Renal cortical epithelial cell (primary cell): ENCODE measurements at places on chromosomes 5 and 9. TPM values are rescaled to one million over a fixed set of nuclear protein-coding genes. Genes with fewer than 3 reads are reported as not detected.

NUP188 gene
- total RNA-seq: 23.3 and 38.3 TPM in 2 replicates

C5orf34 gene
- total RNA-seq: 1.7 and 3.0 TPM in 2 replicates

KDM3B gene
- total RNA-seq: 44.5 and 79.7 TPM in 2 replicates

SPATA31D4 gene
- total RNA-seq: not detected in 2 replicates

PCDHGB5 gene
- 9.4 and 17.8 TPM in 2 replicates for total RNA-seq

CRHBP gene
- not detected in 2 replicates for total RNA-seq

PCDHGB6 gene
- 1.0 and 2.3 TPM in 2 replicates for total RNA-seq

POLR3G gene
- 2.7 and 10.8 TPM in 2 replicates for total RNA-seq

EPB41L4B gene
- total RNA-seq: 5.8 and 13.5 TPM in 2 replicates

FBN2 gene
- 24.5 and 50.9 TPM in 2 replicates for total RNA-seq

ANKRD18B gene
- total RNA-seq: 7.3 and 13.8 TPM in 2 replicates

DNA sequence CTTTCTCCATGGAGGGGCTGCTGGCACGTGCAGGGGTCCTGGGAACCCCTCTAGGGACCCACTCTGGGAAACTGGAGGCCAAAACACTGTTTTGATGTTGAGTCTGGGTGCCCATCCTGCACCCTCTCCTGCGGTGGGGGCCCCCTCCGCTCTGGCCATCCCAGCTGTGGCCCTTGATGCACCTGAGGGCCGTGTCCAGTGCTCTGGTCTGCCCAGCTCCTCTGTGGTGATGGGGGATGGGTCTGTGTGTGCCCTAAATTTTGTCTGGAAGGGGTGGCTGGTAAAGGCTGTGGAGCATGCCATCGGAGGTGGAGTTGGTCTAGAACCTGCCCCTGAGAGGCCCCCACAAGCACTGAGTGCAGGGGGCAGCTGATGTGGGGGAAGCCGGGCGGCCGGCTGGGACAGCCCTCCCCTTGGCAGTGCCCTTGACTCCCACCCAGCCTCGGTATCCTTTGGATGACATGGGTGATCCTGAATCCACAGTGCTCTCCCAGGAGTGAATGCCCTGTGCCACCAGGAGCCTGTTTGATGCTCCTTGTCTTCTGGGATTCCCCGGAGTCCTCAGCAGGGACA is 26.3 kb downstream of the AHRR start:
- DNase-seq: no peak

GRCh38 chr5:135218790-135219568 is 180.1 kb downstream of the MACROH2A1 start:
- DNase-seq: no peak

- no peak for DNase-seq
Measured at GRCh38 chr5:151637676-151638075, 46.5 kb upstream of the FAT2 start.

GRCh38 chr9:91297306-91297705 is 64.4 kb downstream of the AUH start:
- no peak for DNase-seq

GRCh38 chr5:150672237-150672883 is 11.3 kb downstream of the MYOZ3 start:
- DNase-seq: no peak

GRCh38 chr5:96509316-96509715 is 76.3 kb upstream of the PCSK1 start:
- DNase-seq: peak; percentile 48

- peak; percentile 42 for DNase-seq
Measured at GRCh38 chr9:13388157-13388556, 108.7 kb upstream of the MPDZ start.

DNA sequence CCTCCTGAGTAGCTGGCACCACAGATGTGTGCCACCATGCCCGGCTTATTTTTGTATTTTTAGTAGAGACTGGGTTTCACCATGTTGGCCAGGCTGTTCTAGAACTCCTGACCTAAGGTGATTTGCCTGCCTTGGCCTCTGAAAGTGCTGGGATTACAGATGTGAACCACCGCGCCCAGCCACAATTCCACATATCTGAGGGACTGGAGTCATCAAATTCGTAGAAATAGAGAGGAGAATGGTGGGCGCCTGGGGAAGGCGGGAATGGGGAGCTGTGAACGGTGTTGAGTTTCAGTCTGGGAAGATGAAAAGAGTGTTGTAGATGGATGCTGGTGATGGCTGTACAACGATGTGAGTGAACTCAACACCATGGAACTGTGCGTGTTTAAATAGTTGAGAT is 1.9 kb upstream of the ABO start:
- no peak for DNase-seq

DNA sequence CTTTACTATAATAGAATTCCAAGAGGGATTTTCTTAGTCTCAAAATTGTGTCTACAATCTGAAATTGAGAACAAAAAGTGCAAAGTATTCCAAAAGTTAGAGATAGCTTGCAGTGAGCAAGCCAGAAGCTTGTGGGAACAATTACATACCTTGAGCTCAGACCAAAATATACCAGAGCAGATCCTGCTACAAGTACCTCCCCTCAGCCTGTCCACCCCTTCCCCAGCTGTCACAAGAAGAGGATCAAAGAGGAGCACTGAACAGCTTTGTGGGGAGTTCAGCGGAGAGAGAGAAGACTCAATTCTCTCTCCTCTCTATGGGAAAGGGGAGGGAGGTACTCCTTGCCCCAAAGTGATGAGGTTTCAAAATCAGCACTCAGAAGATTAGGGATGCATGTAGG is 869.2 kb upstream of the DMAC1 start:
- no peak for DNase-seq

GRCh38 chr5:134174841-134175839 is 1.6 kb downstream of the SKP1 start:
- peak; percentile 54 for DNase-seq

- DNase-seq: peak; percentile 21
Measured at GRCh38 chr9:34124926-34125325, 1.6 kb downstream of the DCAF12 start.

GRCh38 chr9:120839146-120839545 is 3.6 kb downstream of the PSMD5 start:
- peak; percentile 30 for DNase-seq

- DNase-seq: no peak
Measured at GRCh38 chr5:3142261-3143027, 391.0 kb upstream of the IRX2 start.

DNA sequence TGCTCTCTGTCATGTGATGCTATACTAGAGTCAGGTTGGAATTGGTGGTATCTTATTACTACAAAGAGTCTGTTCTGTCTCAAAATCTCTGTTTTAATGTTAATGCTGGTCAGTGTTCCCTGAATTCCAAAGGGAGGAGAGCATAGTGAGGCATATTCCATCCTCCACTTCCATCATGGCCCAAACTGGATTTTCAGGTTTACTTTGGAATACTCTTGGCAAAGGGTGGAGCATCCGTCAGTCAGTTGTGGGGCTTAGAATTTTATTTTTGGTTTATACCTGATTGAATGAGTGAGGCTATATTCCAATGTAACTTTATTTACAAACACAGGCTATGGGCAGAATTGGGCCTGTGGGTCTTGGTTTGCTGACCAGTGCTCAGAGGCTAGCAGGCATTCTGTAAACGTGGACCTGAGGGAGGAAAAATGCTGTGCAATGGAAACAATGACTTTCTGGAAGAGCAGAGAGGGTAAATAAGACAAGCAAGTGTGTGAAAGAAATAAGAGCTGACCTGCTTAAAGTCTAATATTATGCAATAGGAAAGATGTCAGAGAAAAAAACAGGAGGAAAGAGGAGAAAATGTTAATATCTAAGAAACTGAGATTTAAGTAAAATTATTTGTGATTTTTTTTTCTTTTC is 106.2 kb upstream of the CLINT1 start:
- no peak for DNase-seq

DNA sequence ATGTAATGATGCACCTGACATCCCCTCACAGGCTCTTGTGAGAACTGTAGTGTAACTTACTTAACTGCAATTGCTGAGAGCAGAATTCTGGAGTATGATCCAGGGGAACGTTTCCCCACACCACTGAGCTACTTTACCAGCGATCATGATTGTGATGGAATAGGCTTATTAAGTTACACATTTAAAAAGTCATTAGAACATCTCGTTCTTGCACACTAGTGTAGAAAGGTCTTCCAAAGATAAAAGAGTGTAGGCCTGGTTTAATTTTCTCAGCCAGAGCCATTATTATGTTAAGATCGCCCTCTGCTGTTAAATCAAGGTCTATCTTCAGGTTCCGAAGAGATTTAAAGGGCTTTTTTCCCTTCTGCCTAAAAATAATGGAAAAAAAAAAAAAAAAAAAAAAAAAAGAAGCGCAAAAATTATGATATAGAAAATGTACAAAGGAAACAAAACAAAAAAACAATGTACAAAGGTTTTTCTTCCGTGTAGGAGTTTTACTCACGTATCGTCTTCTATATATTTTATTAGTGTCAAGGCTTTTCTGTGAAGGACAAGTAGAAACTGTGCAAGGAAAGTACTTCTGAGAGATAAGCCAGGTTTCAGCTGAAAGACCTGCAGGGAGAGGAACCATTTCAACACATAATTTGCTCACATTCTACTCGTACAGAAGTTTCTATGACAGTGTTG is 18.6 kb upstream of the MOB3B start:
- DNase-seq: peak; percentile 57

GRCh38 chr5:160970605-160971191 is 118.7 kb upstream of the ATP10B start:
- DNase-seq: peak; percentile 44

DNA sequence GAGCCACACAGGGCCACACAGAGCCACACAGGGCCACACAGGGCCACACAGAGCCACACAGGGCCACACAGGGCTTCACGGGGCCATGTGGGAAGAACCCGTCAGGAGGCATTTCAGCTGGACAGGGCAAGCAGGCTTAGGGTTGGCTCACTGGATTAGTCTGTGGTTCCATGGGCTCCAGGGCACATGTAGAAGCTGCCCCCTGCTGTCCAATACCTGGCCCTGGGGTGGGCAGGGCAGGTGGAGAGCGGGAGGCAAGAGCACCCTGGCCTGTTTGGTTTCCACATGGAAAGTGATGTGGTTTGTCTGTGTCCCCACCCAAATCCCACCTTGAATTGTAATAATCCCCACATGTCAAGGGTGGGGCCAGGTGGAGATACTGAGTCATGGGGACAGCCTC is 16.4 kb upstream of the LPCAT1 start:
- DNase-seq: no peak

DNA sequence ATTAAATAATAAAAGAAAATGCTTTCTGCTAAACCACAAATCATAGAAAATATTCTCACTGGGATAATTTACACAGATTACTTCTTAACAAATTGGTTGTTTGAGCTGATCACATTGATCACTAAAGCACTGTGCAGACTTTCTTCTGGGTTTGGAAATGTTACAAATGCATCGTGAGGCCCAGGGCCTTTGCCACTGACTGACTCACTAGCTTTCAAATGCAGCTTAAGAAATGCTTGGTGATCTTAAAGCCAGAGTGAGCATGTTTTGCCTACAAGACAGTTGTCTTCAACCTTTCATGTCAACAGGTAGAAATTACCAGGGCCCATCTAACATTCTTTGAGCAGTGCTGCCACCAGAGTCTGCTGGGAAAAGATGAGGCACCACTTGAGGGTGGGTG is 252.3 kb upstream of the ADRA1B start:
- DNase-seq: no peak

GRCh38 chr5:35803191-35803651 is 53.5 kb upstream of the IL7R start:
- peak; percentile 22 for DNase-seq

- DNase-seq: peak; percentile 3
Measured at GRCh38 chr9:117081641-117082317, 333.1 kb downstream of the ASTN2 start.

DNA sequence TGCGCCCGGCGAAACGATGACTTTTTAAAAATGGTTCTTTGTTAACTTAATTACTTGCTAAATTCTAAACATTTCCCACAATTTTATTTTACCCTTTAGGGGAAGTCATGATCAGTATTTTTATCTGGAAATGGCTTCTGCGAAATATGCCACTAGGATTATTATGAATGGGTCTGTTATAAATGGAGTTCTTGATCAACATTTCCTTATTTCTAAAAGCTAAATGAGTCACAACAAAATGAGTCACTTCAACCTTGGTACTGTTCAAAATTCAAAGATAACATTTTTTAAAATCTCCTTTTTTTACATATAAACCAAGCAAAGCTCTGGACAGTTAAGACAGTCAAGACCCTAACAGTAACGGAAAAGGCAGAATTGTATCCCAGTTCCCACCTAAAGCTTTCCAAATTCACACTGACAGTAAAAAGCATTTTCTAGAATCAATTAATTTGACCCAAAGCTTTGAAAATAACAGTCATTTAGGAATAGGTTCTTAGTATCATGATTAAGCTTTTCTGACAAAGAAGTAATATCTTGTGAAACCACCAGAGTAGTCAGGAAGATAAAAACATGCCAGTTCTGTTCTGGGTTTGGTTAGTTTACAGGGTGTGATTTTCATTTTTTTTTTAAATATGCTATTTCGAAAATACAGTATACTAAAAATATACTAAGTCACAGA is 81.7 kb downstream of the LHFPL2 start:
- DNase-seq: peak; percentile 39

DNA sequence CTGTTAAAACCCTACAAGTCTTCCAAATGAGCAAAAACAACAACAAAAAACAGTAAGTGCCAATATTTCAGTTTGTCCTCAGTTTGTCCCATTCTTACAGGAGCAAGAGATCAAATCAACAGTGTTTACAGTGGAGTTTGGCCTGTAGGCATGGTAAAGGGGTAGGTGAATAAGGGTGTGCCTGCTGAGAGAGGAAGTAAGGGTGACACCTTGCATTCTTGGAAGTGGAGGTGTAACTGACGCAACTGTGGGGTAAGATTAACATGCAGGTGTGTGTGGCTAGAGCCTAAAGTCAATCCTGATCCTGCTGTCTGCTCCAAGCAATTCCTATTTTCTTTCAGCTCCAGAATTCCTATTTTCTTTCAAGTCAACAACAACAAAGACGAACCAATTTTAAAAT is 43.4 kb downstream of the PFDN1 start:
- peak; percentile 63 for DNase-seq

GRCh38 chr5:135016861-135017290 is 17.2 kb downstream of the PITX1 start:
- no peak for DNase-seq

- DNase-seq: no peak
Measured at GRCh38 chr9:125758986-125759763, 12.0 kb downstream of the PBX3 start.

- peak; percentile 40 for DNase-seq
Measured at GRCh38 chr5:145473042-145473642, 362.0 kb downstream of the PRELID2 start.

DNA sequence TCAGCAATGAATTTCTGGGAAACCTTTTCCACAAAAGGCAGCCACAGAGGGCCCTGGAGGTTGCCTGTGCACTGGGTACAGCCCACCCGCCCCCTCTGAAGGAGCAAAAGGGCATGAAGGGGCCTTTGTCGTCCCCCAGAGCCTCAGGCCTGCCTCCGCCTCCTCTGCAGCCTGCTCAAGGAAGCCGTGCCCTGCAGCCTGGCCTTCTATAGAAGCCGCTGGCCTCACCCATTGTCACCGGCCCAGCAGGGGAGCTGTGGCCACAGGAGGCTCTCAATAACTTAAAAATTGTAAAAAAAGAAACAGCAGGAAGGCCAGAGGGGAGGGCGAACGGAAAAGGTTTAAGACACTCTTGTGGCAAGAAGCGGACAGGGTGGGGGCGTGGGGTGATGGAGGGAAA is 213.3 kb downstream of the IRX2 start:
- no peak for DNase-seq

DNA sequence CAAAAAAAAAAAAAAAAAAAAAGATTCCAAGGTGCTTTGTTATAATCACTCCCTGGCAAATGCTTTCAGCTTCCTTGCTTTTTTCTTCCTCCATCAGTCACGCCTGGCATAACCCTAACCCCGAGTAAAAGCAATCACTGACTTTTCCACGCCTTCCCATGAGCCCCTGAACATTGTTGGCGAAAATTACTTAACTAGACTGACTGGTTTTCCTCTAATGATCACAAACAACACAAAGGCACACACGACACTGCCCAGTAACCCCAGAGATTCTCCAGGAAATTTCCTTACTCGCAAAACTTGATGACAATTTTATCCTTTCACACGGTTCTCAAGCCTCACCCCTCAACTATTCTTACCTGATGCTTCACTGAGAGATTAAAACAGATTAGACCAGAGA is 11.4 kb upstream of the PTGR1 start:
- DNase-seq: peak; percentile 78
